Activated T-cell treated with anti-CD3 and anti-CD28 coated beads for 4 hours (primary cell): ENCODE measurements at places on chromosomes 2 and 18.

- no peak for DNase-seq
Measured at GRCh38 chr2:40513201-40513600, 61.3 kb upstream of the SLC8A1 start.

DNA sequence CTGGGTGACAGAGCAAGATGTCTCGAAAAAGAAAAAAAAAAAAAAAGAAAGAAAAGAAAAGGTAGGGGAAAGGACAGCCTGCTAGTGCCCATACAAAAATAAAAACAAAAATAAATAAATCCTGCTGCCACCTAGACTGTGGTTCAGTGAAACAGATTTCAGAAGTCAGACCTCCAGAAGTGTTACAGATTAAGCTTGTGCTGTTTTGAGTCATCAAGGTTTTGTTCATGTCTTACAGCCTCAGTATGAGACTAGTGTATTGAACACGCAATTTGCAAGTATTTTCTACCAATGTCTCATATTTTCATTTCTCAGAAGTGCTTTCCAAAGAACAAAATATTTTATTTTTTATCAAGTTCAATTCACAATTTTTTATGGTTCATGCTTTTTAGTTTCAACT, 720.4 kb upstream of the GYPC start:
- DNase-seq, result no peak

DNA sequence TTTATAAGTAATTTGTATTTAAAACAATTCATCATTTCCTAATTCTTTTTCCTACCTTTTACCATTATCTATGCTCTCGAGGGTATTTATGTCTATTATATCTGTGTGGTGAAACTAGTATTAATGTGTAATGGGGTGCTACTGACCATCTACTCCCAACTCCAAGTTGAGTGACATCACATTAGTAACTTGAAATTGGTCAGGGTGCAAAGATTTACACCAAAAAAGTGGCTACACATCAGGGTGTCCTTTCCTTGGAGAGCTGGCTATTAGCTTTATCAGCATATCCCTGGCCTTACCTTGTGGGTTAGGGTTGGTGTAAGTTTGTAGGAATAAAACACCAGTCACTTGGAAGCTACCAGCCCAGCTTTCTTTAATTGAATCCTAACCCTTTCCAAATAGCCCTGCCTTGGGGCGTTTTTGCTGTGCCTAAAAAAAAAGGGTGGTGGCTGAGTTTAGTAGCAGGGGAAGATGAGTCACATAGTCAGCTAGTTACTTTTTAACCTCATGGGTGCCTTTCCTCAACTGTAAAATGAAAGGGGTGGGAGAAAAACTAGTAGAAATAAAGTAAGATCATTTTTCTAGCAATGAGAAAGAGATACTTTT, 14.0 kb downstream of the ANXA4 start:
- DNase-seq, result no peak

DNA sequence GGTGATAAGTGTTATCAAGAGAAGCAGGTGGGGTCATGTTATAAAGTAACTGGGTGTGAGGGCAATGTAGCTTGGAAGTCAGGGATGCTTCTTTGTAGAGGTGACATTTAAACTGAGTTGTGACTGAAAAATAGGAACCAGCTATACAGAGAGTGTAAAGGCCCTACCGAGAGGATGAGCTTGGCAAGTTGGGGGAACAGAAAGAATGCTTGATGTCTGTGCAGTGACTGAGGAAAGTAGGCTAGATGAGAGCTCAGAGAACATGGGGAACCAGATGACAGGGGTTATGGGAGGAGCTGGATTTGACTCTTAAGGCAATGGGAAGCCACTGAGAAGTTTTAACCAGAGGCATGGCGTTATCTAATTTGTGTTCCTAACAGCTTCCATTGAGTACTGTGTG, 115.3 kb downstream of the DOCK10 start:
- DNase-seq, result no peak

- no peak for DNase-seq
Measured at GRCh38 chr18:64185987-64186386, 37.1 kb upstream of the LINC00305 start.

- no peak for DNase-seq
Measured at GRCh38 chr2:68709421-68709911, 25.1 kb upstream of the ARHGAP25 start.

DNA sequence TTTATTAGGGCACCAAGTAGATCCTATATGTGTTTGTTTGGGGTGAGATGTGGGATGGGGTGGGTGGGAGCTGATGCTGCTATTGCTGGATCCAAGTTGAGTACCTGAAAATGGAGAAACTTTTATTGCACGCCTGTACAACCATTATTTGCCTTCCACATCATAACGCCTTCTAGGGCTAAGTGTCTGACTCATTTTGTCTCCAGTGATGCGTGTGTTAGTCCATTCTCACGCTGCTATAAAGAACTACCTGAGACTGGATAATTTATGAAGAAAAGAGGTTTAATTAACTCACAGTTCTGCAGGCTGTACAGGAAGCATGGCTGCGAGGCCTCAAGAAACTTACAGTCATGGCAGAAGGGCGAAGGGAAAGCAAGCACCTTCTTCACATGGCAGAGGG, 58.2 kb downstream of the KDM3A start:
- DNase-seq, result no peak

DNA sequence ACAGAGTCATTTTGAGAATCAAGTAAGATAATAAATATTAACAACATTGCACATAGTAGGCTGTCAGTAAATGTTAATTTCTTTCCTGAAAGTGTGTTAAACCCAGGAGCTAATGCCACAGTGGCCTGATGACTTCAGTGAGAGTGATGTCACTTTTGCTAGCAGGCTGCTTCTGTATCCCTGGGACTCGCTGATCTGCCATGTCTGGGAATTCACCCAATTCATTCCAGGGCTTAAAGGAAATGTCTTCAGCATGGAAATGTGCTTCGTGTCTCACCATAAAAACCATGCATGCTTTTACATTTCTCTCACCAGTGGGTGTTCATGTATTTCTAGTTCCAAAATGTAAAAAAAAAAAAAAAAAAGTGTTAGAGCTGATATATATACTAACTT, 56.8 kb upstream of the MAPRE3 start:
- no peak for DNase-seq

DNA sequence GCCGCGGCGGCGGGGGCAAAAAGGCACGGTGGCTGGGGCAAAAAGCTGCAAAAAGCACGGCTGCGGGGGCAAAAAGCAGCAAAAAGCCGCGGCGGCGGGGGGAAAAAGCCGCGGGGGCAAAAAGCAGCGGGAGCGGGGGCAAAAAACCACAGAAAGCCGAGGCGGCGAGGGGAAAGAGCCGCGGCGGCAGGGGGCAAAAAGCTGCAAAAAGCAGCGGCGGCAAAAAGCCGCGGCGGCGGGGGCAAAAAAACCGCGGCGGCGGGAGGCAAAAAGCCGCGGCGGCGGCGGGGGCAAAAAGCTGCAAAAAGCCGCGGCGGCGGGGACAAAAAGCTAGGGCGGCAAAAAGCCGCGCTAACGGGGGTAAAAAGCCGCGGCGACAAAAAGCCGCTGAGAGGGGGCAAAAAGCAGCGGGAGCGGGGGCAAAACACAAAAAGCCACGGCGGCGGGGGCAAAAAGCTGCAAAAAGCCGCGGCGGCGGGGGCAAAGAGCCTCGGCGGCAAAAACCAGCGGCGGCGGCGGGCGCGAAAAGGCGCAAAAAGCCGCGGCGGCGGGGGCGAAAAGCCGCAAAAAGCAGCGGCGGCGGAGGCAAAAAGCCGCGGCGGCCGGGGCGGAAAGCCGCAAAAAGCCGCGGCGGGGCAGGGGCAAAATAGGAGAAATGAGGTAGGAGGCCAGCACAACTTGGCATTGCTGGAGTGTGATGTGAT, 123.4 kb downstream of the ANKRD30BL start:
- no peak for DNase-seq

- no peak for DNase-seq
Measured at GRCh38 chr2:9807056-9807455, 36.2 kb upstream of the TAF1B start.

GRCh38 chr2:182062329-182062972, 76.8 kb downstream of the PPP1R1C start:
- no peak for DNase-seq

DNA sequence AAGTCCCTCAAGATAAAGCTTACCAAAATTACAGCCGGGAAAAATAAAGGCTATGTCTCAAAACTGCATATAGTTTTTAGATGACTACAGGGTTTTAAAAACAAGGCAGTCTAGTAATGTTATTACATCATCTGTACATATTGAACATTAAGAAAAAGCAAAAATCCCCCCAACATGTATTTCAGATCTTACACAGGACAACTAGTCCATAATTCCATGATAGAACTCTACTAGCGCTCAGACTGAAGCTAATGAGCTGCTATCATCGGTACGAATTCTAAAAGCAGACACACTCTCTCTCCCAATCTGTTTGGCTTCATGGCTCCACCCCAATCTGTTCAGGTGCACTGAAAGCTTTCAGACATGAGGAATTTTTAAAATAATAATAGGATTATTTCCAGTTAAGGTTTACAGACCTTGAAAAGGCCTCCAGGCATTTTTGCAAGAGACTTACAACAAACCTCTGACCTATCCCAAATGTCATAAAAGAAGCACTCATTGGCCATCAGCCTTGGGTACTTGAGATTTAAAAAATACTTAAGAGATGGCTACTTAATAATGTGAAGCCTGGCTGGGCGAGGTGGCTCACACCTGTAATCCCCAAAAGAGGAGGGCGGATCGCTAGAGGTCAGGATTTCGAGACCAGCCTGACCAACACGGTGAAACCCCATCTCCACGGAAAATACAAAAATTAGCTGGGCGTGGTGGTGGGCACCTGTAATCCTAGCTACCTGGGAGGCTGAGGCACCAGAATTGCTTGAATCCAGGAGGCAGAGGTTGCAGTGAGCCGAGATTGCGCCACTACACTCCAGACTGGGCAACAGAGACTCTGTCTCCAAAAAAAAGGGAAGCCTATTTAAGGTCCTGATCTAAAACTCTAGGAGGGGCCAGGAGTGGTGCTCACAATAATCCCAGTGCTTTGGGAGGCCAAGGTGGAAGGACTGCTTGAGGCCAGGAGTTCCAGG, 2.0 kb downstream of the NPC1 start:
- no peak for DNase-seq

GRCh38 chr18:69518989-69519388, 118.3 kb downstream of the DOK6 start:
- no peak for DNase-seq

DNA sequence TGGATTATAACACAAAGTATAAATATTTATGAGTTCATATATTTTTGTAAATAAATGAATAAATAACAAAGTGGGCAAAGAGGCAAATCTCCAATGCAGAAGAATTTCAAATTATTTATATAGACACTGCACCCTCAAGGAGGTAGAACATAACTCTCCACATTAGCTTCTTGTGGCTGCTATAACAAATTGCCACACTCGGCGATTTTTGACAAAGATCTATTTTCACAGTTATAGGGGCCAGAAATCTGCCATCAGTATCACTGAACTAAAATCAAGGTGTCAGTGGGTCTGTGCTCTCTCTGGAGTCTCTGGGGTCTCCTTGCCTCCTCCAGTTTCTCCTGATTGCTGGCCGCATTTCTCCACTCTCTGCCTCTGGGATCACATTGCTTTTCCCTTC, 92.0 kb upstream of the FAM136A start:
- DNase-seq, result no peak

- DNase-seq, result no peak
Measured at GRCh38 chr2:224523626-224524577, 61.3 kb downstream of the CUL3 start.

GRCh38 chr2:233418052-233418760, 63.9 kb downstream of the DGKD start:
- DNase-seq, result no peak

- DNase-seq, result no peak
Measured at GRCh38 chr2:15127301-15127700, 433.8 kb downstream of the NBAS start.

GRCh38 chr2:16207151-16207550, 266.8 kb downstream of the MYCN start:
- no peak for DNase-seq

- no peak for DNase-seq
Measured at GRCh38 chr18:68734308-68734707, 19.4 kb upstream of the TMX3 start.

DNA sequence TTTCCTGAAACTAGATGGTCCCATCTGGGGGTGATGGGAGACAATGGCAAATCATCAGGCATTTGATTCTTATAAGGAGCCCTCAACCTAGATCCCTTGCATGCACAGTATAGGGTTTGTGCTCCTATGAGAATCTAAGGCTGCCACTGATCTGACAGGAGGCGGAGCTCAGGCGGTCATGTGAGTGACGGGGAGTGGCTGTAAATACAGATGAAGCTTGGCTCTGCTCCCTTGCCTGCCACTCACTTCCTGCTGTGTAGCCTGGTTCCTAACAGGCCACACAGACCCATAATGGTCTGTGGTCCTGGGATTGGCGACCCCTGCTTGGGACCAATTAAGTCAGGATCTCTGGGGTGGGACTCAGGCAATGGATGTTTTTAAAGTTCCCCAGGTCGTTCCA, 293.4 kb downstream of the ZNF521 start:
- no peak for DNase-seq

DNA sequence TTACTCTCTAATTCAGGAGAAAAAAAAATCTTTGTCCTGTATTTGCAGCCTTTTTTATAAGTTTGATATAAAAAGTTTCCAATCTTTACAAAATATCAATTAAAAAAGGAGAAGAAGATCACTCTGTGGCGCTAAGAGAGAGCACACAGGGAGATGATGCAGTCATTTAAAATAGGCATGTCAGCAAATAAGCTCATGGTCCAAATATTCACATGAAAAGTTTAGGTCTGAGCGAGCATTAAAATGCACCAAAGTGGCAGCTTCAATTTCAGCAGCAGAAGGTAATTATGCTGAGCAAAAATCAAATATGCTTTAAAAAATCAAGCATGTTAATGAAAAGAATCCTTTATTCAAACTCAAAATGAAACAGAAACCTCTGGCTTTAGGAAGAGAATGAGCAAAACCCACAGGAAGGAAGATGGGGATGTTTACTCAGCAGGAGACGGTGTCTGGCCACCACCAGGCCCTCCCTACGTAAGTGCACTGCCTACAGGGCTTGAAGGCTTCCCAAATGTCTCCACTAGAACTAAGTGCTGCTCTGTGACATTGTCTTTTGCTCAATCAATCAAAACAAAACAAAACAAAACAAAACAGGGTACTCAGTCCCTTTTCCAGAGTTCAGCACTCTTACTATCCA, 120.4 kb downstream of the L3MBTL4 start:
- DNase-seq, result no peak

- peak; percentile 5 for DNase-seq
Measured at GRCh38 chr2:223727562-223727961, 109.8 kb downstream of the AP1S3 start.

DNA sequence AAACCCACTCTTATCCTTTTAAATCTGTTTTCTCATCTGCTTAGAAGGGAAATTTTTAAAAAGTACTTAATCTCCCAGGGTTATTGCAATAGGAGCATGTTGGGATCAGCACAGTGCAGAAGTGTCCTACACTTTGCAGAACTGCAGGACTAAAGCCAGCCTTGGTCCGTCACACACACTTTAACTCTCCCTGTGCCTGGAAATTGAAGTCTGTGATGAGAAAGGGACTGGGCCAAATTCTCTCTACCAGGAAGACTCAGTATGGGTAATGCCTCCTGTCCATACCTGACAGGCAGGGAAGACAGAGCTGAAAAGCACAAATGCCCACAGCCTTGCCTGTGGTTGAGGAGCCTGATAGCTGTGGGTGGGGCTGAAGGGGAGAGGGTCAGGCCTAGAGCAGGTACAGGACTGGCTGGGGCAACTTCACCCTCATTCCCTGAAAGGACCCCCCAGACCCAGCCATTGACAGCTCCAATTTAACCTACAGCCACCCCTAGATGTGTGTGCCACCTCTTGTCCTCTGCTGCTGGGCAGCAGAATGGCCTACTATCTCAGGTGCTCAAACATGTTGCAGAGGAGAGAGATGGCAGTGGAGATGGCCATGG, 377.2 kb upstream of the KLHL29 start:
- DNase-seq, result no peak
